ENCODE measurements at places on chromosomes 6 and 20.

DNA sequence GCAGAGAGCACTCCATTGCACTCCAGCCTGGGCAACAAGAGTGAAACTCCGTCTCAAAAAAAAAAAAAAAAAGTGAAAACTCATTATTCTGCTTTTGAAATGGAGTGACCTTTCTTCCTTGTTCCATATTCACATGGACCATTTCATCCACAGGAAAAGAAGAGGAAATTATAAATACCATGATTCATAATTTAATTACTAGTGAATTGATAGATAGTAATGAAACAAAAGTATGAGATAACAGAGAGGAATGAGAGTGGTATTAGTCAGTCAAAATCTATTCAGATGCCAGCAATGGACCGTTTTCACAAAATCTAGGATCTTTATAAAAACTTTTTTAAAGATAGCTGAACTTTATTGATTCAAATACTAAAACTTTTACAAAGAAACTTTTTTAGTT is 443.1 kb upstream of the FLRT3 start:
- DNase-seq: no peak

DNA sequence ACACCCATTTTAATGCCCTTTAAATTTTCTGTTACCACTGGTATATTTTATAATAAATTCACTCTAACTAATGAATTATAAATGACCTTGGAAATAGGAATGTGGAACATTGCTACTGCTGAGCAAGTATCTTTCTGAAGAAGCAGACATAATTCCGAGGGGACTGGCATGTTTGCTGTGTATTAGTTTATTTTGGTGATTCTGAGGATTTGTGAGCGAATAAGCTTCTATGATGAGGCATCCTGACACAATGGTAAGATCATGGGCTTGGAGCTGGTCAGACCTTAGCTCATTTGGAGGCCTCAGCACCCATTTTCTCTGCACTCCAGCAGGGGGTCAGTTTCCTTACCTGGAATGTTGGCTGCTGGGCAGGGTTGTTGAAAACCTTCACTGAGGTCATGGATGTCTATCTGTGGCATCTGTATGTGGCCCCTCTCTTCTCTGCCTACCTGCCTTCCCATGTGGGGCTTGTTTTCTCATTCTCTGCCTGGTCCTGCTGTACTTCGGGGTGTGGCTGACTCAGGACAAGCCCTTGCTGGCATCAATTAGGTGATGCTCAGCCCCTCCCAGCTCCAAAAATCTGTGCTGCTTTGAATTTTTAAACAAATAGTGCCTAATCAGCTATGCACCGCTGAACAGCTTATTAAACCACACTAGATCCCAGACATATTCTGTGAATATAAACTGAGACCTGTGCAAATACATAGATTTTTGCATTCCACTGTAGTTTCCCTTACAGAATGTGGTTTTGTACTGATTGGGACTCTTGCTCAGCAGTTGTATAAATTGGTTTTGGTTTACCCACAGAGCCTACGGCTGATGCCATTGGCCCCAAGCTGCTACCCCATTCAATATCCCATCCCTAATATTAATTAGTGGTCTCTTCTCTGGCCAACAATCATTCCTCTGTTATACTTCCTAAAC is 10.7 kb downstream of the ARID1B start:
- DNase-seq: no peak

- DNase-seq: no peak
These were observed 109.8 kb downstream of the UBE3D start for GRCh38 chr6:82955841-82956240.

- DNase-seq: no peak
These were observed 5.0 kb downstream of the MDFI start for GRCh38 chr6:41642960-41643898.

DNA sequence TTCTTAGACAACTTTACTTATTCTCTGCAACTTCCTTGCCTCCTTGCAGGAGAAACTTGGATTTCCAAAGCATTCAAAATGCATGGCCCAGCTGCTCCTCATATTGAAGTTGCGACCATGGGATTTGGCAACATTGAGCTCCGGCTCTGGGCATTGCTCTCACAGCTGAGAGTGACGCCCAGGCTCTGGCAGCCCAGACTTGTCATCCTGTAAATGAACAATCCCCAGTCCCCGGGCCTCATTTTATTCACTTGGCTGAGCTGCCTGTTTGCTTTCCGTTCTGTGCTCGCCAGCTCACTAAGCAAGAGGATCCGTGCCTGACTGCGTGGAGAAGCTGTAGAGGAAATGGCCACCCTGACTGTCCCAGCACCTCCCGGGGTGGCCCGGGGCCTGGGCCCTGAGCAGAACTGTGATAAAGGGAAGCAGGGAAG is 119.5 kb upstream of the CD93 start:
- no peak for DNase-seq

DNA sequence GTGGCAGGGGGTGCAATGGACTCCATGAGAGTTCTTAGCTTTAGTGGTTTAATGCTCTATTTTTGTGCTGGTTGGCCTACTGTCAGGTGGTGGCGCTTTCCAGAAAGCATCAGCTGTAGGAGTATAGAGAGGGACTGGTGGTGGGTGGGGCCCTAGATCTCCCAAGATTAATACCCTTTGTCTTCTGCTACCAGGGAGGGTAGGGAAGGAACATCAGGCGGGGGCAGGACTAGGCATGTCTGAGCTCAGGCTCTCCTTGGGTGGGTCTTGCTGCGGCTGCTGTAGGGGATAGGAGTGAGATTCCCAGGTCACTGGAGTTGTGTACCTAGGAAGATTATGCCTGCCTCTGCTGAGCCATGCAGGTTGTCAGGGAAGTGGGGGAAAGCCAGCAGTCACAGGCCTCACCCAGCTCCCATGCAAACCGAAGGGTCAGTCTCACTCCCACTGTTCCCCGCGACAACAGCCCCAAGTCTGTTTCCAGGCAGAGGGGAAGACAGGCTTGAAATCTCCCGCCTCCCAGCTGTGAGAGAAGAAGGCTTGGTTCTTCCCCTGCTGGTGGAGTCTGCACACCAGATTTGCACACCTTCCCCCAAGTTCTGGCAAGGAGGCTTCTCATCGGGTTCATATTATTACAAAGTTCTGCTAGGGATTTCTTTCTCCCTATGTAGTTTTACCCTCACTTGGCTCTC is 46.7 kb upstream of the PKIB start:
- DNase-seq: no peak

DNA sequence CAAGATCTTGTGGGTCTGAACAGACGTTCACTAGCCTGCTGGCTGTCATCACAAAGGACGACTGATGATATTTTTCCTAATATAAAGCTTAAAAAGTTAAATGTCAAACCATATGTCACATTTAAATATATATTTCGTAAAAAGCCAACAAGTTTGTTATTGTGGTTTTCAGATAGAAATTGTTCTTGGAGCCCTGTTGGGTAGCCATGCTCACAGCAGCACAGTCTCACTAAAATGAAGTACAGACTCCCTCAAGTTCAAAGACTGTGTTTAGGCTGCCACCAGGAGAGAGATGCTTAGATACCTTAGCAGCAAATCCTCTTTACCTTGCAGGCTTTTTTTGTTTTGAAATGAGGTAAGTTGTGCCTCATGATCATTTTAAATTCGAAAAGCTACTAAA is 17.8 kb downstream of the EEF1E1 start:
- DNase-seq: no peak

DNA sequence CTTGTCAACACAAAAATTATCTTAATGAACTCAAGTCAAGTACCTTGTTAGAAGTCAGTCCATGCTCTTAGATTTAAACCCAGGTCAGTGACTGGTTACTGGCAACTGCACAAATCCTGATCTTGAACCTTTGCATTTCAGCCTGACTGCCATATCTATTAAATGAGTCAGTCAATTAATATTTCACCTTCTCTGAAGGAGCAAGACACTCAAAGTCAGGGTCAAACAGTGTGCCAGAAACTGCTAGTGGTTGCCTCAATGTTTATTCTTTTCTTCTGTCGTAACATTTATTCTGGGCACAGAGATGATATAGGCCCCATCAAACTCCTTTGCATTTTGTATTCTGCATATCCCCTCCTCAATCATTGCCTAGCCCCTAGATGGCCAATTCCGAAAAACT is 193.9 kb upstream of the MOCS1 start:
- DNase-seq: no peak

DNA sequence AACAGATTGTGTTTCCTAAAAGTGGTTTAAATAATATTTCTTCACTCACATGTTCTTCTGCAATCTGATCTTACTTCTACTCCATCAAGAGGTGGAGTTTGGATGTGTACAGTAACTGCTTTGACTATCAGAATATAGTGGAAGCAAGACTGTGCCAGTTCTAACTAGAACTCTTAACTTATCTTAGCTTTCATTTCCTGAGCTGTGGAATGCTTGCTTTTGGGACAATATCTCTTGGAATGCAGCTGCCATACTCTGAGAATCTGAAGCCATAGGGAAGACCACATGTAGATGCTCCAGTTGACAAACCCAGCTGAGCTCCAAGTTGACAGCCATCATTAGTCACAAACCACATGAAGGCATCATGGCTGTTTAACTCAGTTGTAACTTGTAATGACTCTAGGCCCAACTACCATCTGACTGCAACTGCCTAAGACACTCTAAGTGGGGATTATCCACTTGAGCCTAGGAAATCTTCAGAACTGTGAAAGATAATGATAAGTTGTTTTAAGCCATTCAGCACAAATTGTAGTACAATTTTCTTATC is 40.8 kb upstream of the MAN1A1 start:
- no peak for DNase-seq

DNA sequence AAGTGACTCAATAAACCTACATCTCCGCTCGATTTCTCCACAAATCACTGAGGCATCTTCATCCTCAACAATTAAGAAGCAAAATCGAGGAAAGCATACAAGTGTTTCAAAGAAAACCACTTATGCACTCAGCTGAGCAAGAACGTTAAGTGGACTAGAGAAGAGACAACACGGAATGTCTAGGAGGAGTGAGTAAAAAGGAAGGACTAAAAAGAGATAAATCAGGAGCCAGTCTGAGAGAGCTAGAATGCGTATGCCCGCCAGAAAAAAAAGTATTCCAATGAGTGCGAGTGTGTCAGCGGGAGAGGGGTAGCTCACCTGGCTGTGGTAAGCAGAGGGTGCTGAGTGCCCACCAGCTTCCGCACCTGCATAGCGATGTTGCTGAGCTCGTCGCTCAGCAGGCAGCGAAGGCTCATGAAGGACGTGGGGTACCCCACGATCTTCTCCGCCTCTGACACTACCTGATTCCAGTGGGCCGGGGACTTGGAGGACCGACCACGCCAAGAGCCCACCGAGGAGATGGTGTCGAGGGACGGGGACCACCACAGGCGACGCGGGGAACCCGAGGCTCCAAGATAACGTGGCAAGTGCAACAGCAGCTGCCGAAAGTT is 587 bp downstream of the PDSS2 start:
- no peak for DNase-seq

- no peak for DNase-seq
These were observed 138.9 kb upstream of the AGPAT4 start for GRCh38 chr6:161412795-161413194.

GRCh38 chr20:2219481-2220006 is 76.3 kb upstream of the TGM3 start:
- no peak for DNase-seq

DNA sequence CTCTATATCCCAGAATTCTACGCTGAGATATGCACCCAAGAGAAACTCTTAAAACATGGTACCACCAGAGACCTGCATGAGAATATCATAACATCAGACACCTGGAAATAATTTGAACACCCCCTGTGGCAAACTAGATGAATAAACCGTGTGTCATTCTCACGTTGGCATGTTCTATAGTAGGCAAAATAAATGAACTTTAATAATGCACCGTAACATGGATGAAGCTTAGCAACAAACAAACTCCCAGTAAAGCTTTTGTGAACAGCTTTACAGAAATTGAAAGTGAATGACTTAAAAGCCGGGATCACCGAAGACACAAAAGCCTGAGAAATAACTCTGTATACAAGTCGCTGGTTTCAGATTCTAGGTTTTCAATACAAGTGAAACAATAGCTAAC is 1166.8 kb upstream of the CITED2 start:
- DNase-seq: no peak

- no peak for DNase-seq
These were observed 502.8 kb upstream of the JARID2 start for GRCh38 chr6:14743144-14743473.

DNA sequence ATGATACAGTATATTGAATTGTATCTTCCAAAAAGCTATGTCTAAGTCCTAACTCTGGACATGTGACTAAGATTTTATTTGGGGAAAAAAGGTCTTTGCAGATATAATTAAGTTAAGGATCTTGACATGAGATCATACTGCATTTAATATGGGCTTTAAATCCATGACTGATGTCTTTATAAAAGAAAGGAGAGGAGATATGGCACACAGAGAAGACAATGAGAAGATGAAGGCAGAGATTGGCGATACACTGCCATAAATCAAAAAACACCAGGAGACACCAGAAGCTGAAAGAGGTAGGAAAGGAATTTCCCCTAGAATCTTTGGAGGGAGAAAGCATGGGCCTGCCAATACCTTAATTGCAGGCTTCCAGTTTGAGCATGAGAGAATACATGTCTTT is 1450.2 kb downstream of the HACE1 start:
- DNase-seq: no peak

GRCh38 chr20:48538856-48539255 is 288.9 kb downstream of the PREX1 start:
- DNase-seq: no peak

- no peak for DNase-seq
These were observed 634.6 kb downstream of the PRKN start for GRCh38 chr6:162092816-162093502.

GRCh38 chr6:106849676-106850332 is 124.7 kb downstream of the CD24 start:
- no peak for DNase-seq

- DNase-seq: no peak
These were observed 43.7 kb downstream of the GRM4 start for GRCh38 chr6:34102099-34102656.

DNA sequence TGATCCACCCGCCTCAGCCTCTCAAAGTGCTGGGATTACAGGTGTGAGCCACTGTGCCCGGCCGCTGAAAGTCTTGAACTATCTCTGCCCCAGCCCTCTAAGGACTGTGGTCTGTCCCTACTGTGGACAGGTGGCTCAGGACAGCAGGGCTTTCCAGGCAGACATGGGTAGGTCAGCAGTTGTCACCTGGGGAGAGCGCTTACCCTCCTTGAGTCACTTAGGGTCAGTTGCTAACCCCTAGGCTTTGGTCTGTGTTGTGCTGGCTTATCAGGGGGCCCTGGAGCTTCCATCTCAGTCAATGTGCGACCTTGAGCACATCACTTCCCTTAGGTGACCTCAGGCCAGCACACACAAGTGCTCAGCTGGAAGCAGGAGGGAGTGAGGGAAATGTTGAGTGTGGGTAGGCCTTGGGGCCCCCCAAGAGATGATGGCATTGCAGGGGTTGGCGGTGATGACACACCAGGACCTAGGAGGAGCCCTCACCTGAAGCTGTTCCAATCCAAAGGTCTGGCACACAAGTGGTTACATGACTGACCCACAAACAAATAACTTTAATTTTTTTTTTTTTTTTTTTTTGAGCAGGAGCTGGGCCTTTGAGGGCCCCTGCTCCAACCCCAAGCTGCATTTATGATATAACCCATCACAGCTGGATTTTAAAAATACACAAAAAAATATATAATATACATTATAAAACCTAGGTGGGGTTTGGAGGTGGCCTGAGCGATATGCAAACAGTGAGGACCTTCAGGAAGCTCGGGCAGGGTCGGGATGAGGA is 5.1 kb downstream of the RPL10A start:
- DNase-seq: no peak
